ENCODE measurements at places on chromosomes 4 and X. TPM values are rescaled to one million over a fixed set of nuclear protein-coding genes. Genes with fewer than 3 reads are reported as not detected.
A peak's percentile ranks its signal among the peaks of the same experiment; 100 is the strongest.

Gene SPANXA1
- not detected for total RNA-seq

Gene POLR2B
- 116 TPM for total RNA-seq

Gene SHOX
- total RNA-seq, result not detected

Gene HTR2C
- total RNA-seq, result not detected

Gene MID2
- total RNA-seq, result 3.1 TPM

Gene ADGRG4
- not detected for total RNA-seq

- DNase-seq, result no peak
Measured at GRCh38 chrX:64894454-64895038, 81.7 kb downstream of the ZC4H2 start.

- DNase-seq, result no peak
Measured at GRCh38 chr4:88138561-88138960, 19.9 kb downstream of the ABCG2 start.

- peak; percentile 68 for DNase-seq
Measured at GRCh38 chr4:124631760-124632159, 80.8 kb downstream of the ANKRD50 start.

DNA sequence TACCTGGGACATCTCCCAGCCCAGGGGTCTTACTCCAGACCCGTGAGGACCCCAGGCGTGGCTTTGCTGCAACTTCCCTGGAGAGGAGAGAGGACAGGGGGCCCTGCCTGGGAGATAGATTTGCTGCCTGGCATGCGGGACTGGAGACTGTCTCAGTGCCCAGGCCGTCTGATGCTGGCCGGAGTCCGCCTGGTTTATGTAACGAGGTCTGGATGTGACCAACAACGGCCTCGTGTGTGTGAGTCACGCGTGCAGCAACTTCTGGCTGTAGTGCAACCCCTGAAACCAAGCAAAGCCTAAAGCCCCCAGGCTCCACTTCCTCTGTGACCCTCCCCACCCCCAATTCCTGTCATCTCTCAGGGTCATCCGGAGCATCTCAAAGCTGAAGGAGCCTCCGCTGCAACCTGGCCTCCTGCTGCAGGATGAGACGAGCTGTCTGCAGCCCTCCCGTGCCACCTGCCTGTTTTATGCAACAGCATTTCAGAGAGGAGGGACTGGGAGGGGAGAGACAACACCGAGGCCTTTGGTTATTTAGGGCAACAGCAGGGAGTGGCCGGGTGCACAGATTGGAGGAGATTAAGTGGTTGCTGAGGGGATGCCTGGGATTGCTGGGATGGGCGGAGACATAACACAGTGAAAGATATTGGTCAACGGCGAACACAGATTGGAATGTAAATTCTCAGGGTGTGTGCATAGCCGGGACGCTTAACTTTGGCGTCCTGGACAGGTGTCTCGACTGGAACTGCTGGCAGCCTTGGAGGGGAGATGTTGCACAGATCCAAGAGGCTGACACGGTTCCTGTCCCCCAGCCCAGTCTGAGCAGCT is 16.0 kb downstream of the XG start:
- no peak for DNase-seq

GRCh38 chr4:121740796-121741409 is 24.1 kb downstream of the SMIM43 start:
- no peak for DNase-seq

- no peak for DNase-seq
Measured at GRCh38 chr4:26150948-26151347, 169.9 kb upstream of the RBPJ start.

DNA sequence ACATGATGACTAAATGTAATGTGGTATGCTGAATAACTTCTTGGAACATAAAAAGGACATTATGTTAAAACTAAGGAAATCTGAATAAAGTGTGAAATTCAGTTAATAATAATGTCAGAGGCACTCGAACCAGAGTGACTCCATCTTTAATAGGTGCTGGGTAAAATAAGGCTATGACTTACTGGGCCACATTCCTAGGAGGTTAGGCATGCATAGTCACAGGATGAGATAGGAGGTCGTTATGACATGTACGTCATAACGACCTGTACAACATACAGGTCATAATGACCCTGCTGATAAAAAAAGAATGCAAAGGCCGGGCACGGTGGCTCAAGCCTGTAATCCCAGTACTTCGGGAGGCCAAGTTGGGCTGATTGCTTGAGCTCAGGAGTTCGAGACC is 28.9 kb upstream of the OPHN1 start:
- DNase-seq, result no peak

- peak; percentile 50 for DNase-seq
Measured at GRCh38 chr4:158624889-158625478, 46.7 kb downstream of the C4orf46 start.

- no peak for DNase-seq
Measured at GRCh38 chr4:187460016-187460415, 535.6 kb upstream of the ZFP42 start.

DNA sequence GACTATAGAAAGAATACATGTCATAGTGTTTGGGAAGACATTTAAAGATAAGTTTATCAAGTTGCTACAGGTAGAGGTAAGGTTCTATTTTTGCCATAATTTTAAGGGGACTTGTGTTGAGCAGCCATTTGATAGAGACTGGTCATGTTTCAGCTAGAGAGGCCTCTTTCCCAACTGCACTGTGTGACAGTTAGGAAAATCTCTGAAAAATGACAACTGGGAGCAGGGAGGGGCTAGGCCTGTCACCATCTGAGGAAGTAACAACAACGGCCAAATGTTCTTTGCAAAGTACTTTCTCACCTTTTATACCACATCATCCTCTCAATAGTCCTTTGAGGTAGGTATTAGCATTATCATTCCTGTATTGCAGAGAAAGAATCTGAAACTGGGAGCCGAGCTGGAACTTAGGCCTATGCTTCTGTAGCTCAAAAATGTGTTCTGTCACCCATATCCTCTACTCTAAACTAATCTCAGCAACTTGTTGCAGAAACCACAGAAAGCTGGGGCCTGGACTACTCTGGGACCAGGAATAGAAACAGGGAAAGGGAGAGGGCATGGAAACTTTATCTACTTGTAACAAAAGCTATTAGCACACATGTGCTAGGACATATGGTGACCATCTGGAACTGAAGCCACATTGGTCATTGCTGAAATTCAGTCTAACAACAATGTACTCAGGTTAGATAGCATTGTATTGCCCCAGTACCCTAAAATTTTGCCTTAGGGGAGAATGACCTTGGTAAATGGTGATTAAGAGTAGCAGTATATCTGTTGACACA is 198.9 kb downstream of the MID1IP1 start:
- no peak for DNase-seq

DNA sequence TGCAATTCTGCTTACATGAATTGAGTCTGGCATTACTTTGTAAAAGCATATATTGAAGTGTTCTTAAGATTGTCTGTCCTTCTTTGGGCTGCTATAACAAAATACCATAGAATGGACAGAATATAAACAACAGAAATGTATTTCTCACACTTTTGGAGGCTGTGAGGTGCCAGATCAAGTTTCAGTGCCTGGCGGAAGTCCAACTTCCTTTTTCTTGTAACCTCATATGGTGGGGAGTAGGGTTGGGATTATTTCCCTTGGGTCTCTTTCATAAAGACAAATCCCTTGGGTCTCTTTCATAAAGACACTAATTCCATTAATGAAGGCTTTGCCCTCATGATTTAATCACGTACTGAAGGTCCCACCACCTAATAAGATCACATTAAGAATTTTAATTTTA is 199.3 kb upstream of the GRID2 start:
- DNase-seq, result no peak

GRCh38 chr4:56628592-56628991 is 52.5 kb downstream of the HOPX start:
- DNase-seq, result no peak

DNA sequence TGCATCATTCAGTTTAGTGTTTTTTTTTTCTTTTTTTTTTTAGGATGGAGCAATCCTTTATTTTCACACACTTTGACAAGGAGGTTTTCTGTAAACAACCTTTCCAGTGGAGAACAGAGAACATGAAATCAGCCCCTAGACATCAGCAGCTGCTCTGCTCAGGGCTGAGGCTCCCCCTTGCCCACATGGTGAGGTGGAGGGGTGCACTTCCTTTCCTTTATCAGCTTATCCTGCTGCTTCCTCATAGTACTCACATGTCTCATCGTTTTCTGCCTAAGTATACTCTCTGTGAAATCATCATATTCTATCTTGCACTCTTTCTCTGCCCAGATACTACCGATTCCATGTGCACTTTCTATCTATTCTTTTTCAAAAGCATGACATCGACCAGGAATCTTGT is 47.6 kb upstream of the PRSS12 start:
- no peak for DNase-seq

GRCh38 chrX:141133272-141133671 is 43.7 kb downstream of the LDOC1 start:
- DNase-seq, result no peak

- no peak for DNase-seq
Measured at GRCh38 chr4:19888587-19888986, 363.1 kb upstream of the SLIT2 start.

GRCh38 chrX:10633722-10634121 is 13.3 kb upstream of the MID1 start:
- peak; percentile 78 for DNase-seq

DNA sequence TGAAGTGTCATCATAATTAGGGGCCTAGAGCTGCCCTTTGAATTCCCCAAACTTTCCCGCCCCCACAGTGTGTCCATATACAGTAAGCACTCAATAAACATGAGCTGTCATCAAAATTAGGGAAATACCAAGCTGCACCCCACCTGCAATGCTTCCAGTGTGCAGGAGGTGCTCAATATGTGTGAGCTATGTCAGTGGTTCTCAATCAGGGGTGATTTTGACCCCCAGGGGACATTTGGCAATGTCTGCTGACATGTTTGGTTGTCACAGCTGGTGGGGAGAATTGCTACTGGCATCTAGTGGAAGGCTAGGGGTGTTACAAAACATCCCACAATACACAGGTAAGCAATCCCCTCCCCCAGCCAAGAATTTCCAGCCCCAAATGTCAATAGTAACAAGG is 748 bp downstream of the CFP start:
- no peak for DNase-seq

DNA sequence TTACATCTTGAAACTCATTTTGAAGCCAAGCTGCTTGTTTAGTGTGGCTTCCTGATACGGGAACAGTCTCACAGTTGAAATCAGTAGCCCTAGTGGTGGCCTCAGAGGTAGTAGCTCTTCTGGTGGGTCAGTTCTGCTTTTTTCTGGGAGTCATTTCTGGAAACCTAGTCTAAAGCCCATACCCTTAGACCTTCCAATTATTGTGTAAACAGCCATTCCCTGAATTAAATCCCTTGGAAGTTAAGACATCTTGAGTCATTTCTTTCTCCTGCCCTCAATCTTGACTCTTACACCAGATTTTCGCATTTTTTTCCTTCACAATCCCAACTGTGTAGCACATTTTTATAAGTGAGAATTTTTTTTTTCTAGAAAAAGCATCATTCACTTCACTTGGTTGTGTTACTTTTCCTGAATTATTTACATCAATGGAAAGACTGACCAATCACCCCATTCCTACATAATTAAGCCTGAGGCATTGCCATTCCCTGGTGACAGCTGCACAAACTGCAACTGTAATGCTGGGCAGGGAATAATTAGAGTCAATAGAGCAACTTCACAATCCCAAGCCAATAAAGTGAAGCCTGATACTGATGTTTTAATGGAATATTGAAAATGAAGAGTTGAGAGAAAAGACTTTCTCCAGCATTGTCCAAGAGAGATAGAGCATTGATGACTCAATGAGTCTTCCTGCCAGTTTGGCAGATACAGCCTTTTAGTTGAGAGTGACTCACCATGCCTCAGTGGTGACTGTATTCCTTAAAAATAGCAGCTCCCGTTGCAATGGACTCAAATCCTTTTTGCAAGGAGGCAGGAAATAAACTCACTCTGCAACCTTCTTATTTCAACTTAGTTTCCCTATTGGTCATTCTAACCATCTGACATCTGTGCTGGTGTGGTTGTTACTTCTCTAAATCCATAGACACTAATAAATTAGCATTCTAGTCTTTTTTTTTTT is 13.0 kb upstream of the SEPSECS start:
- DNase-seq, result peak; percentile 67

DNA sequence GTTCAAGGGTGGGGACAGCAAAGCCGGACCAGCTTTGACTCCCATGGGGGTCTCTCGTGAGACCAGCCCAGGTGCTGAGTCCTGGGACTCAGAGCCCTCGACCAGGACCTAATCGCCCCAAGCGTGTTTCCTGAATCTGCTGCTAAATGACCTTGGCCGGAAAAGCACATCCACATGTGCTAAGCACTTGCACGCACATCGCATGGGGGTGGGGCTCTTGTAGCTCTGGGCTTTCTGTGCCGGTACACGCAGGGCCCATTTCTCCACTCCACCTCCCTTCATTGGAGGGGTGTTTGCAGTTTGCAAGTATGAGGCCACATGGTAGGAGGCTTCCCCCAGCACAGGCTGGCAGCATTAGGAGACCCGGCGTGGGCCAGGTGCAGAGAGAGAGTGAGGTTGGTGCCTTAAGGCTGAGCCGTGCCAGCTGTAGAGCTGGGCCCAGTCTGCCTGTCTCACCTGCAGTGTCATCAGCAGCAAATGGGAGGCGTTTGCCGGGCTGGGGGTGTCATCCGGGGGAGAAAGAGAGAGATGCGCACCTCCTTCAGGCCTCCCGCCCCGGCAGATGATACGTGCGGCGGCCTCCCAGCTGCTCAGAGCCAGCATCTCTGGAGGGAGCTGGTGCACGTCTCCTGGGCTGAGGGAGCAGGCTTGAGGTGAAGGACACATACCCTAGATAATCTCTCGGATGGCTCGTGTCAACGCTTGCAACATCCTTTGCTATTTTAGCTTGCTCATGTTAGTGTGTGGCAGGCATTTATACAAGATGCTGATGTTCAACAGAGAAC is 45.2 kb upstream of the CLCN4 start:
- DNase-seq, result no peak

GRCh38 chr4:154877110-154877760 is 96.2 kb downstream of the RBM46 start:
- no peak for DNase-seq

- DNase-seq, result no peak
Measured at GRCh38 chr4:106409901-106410889, 41.6 kb upstream of the GIMD1 start.

GRCh38 chr4:185820146-185821028 is 8.4 kb upstream of the SORBS2 start:
- DNase-seq, result no peak

- peak; percentile 88 for DNase-seq
Measured at GRCh38 chr4:95129821-95130311, 372.1 kb downstream of the BMPR1B start.

GRCh38 chr4:156781852-156782251 is 189.7 kb downstream of the PDGFC start:
- peak; percentile 13 for DNase-seq

- DNase-seq, result no peak
Measured at GRCh38 chrX:117053260-117053659, 590.5 kb upstream of the CT83 start.

GRCh38 chr4:151725087-151725486 is 35.7 kb downstream of the GATB start:
- no peak for DNase-seq

- no peak for DNase-seq
Measured at GRCh38 chr4:53552711-53553110, 38.6 kb downstream of the LNX1 start.

- no peak for DNase-seq
Measured at GRCh38 chrX:57380026-57380796, 93.7 kb downstream of the FAAH2 start.

- DNase-seq, result no peak
Measured at GRCh38 chrX:15653961-15654360, 10.6 kb downstream of the CLTRN start.

- no peak for DNase-seq
Measured at GRCh38 chr4:66842724-66843088, 702.6 kb downstream of the CENPC start.
